ENCODE measurements at places on chromosomes 2 and 18.

DNA sequence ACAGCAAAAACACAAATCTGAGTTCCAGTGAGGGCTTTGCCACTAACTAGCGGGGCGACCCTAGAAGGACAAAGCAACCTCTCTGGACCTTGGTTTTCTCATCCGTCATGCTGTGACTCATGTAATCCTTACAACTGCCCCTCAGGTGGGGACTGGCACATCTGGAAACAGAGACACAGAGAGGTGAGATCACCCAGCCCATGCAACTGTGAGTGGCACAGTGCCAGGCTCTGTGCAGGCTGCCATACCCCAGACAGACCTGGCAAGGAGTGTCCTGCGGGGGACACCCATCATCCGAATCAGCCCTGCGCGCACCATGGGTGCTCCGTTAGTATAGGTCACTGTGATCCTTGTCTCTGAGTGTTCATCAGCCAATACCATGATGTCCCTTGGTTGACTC is 198.3 kb downstream of the SMAD7 start:
- peak; percentile 21 for DNase-seq

DNA sequence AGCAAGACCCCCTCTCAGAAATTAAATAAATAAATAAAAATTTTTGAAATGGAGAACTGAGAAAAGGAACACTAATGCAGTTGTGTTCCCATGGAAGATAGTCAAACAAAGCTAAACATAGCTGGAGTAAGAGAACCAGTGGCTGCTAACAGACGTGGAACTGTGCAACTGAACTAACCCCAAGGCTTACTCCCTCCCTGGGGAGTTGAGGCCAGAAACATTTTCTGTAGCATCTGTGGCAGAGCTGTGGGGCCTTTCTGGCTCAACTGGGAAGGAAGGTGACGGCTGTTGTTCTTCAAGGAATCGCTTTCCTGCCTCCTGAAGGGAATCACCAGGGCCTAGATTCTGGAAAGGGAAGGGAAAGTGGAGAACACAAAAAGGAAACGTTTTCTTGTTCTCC is 53.9 kb upstream of the B3GNT2 start:
- DNase-seq = no peak

- no peak for DNase-seq
Observed at GRCh38 chr2:204177251-204177976, 240.9 kb downstream of the ICOS start.

DNA sequence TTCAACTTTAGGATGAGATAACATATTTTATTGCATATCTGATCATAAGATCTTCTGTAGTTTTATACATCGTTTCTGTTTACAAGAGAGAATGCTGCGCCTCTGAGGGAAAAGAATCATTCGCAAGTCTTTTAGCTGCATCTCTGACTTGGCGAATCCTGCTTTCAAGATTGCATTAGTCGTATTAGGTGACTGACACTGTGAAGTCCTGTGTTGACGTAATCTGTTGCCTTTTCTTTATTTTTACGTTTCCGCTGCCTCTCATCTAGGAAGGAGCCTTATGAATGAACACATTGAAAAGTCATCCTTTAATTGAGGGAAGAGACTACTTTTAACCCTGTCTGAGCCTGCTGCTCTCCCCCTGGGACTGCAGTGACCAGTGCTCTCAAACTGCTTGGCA is 101.5 kb downstream of the LDLRAD4 start:
- DNase-seq = no peak

DNA sequence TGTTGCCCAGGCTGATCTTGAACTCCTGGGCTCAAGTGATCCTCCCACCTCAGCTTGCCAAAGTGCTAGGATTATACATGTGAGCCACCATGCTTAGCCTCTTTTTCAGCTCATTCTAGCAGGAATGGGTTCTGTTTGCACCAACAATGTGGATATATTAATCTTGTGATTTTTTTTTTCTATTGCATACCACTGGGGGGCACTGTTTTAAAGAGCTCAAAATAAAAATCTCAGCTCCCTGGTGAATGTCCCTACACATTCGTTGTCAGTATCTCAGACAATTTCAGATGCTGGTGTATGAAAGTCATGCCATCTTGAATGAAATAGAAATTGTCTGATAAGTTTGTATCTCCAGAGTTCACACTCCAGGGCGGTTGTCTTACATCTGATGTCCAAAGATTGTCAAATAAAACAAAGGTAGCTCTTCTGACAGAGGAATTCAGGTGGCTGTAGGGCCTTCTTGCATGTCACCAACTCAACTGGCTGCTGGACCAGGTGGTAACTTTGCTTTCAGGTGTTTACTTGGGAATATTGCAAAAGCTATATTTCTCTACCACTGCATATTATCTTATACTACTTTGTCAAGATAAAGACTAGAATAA is 3.1 kb upstream of the MATN3 start:
- no peak for DNase-seq

GRCh38 chr2:31980674-31981356 is 30.0 kb downstream of the MEMO1 start:
- DNase-seq = no peak

- no peak for DNase-seq
Observed at GRCh38 chr2:218229851-218230250, 12.9 kb downstream of the ARPC2 start.

GRCh38 chr2:197853549-197853948 is 49.2 kb downstream of the PLCL1 start:
- DNase-seq = no peak

- no peak for DNase-seq
Observed at GRCh38 chr2:23007631-23008235, 377.2 kb upstream of the KLHL29 start.

- no peak for DNase-seq
Observed at GRCh38 chr2:22867973-22868372, 517.0 kb upstream of the KLHL29 start.

DNA sequence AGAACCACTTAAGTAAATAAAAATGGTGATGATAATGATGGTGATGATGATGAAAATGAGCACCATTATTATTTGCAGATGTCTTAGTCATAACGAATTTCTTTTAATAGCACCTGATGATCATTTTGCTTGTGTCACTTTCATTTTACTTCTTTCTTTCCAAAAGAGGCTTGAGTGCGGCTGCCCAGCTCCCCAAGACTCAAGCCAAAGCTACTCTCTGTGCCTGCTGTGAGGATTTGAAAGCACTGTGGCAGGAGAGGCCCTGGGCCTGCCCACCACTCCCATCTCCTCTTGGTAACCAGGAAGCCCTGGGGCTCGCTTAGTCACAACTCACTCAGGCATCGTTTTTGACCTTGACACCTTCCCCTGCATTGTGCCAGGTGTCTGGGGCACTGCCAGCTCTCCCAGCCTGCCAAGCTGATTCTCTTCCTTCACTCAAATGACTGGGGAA is 41.2 kb downstream of the RPL37A start:
- no peak for DNase-seq

- no peak for DNase-seq
Observed at GRCh38 chr2:120261387-120262006, 8.8 kb downstream of the RALB start.

GRCh38 chr2:176885661-176886060 is 326.9 kb upstream of the HNRNPA3 start:
- no peak for DNase-seq

DNA sequence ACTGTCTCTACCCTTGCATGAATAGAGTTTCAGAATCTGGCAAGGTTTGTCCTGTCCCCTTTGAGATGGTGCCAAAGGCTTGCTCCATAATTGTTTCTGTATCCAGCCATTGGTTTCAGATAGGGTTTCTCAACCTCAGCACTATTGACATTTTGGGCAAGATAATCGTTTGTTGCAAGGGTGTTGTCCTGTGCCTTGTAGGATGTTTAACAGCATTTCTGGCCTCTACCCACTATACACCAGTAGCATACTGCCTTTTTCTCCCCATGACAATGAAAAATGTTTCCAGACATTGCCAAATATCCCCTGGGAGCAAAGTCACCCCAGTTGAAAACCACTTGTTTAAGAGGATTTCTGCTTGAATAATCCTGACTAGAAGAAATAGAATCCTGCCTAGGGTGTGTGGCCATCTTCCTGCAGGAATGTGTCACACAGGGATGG is 126.8 kb downstream of the CDC42EP3 start:
- no peak for DNase-seq

- no peak for DNase-seq
Observed at GRCh38 chr2:204948024-204948763, 402.9 kb downstream of the PARD3B start.

DNA sequence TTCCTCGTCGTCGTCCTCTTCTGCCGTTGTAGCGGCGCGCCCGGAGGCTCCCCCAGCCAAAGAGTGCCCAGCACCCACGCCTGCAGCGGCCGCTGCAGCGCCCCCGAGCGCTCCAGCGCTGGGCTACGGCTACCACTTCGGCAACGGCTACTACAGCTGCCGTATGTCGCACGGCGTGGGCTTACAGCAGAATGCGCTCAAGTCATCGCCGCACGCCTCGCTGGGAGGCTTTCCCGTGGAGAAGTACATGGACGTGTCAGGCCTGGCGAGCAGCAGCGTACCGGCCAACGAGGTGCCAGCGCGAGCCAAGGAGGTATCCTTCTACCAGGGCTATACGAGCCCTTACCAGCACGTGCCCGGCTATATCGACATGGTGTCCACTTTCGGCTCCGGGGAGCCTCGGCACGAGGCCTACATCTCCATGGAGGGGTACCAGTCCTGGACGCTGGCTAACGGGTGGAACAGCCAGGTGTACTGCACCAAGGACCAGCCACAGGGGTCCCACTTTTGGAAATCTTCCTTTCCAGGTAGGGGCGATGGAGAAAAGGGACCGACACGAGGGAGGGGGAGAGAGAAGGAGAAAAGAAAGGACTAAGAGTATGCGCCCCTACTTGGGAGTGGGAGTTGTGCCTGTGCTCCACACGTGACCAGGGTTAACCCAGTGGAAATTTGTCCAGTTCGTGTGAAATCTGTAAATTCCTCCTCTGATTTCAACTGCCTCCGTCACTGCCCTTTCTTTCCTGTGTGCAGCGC is 800 bp downstream of the HOXD13 start:
- no peak for DNase-seq

DNA sequence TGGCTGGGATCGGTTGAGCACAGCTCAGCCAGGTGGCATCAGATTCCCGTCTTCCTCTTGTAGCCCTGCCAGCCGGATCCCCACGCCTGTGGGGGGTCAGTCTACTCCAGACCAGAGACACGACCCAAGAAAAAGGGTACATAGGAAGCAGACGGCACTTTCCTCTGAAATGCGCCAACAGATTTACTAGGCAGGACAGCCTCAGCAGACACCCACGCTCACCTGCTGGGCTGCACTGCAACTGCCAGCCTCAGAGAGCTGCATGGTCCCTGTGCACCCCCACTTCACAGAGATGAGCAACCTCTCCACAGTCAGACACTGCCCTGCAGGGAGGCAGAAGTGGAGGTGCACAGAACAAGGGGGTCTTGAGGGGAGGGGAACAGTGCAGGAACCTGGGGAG is 75.7 kb upstream of the OTOS start:
- no peak for DNase-seq

All from posterior cingulate gyrus (tissue), 11 donors.